ENCODE measurements at places on chromosomes 13 and 19.
A peak's percentile ranks its signal among the peaks of the same experiment; 100 is the strongest.

DNA sequence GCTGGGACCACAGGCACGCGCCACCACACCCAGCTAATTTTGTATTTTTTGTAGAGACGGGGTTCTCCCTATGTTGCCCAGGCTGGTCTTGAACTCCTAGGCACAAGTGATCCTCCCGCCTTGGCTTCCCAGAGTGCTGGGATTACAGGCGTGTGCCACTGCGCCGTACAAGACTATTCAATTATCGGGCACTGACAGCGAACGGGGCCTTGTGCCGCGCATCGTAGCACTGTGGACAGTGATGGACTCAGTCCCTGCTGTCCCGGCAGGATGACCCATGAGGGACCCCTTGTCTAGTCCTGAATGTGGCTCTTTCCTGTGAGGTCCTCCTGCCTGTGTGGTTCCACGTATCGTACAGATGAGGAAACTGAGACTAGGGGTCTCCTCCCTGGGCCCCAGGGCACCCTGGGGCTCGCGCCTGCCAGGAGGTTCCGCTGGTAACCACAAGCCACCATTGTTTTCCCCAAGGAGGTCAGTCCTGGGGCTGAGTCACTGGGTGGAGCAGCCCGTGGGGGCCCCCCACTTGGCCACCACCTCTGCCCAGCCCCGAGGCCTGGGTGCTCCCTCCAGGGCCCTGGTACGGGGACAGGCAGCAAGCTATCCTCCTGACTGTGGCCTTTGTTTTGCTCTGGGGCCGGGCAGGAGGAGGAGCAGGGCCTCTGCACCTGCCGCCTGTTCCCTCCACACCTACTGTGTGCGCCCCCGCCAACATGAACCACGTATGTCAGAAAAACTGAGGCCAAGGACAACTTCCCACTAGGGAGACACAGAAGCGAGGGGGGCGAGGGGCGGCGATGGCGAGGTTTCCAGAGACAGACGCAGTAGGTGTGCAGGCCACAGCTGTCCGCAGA is 2.9 kb upstream of the TCF3 start:
- DNase-seq: no peak

- DNase-seq: no peak
Measured at GRCh38 chr13:110012102-110012739, 225.8 kb upstream of the IRS2 start.

DNA sequence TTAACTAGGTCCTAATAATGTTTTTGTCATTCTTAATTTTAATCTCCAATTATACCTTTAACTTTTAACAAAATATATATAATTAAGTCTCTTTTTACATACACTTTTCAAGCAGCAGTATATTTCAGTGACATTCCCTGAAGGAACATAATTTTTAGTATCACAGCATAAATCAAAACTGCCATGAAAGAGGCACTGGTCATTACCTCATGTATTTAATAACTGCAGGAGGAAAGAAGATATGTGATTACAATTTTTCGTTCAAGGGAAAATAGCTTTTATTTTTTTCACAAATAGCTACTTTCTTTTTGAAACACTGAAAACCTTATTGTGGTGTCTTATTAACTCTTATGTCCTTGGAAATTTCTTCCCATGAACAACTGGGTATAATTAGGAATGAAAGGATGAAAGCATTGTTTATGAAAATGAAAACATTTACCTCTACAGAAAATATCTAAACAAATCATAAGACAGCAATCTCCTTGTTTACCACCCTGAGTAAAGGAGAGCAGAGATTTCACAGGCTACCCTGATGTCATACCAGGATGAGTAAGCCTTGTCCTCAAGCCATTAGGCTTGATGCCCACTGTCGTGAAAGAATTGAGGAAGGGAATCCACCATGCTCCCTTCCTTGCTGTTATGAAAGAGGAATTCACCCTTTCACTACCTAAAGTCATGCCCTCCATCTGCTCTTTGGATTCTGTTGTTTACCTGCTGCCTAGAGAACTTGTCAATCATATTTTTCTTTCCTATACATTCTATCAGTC is 877.2 kb upstream of the PCDH20 start:
- DNase-seq: no peak

- peak; percentile 88 for DNase-seq
Measured at GRCh38 chr19:18373892-18374629, 11.9 kb upstream of the GDF15 start.

- no peak for DNase-seq
Measured at GRCh38 chr19:1674293-1674679, 21.9 kb upstream of the TCF3 start.

DNA sequence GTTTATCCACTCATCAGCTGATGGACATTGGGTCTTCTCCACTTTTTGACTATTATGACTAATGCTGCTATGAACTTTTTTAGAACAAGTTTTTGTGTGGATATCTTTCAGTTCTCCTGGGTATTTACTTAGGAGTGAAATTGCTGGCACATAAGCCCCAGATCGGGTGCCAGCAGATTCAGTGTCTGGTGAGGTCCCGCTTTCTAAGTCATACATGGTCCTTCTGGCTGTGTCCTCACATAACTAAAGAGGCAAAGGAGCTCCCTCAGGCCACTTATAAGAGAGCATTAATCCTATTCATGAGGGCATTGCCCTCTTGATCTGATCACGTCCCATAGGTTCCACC is 600 bp upstream of the ZNF226 start:
- DNase-seq: no peak

DNA sequence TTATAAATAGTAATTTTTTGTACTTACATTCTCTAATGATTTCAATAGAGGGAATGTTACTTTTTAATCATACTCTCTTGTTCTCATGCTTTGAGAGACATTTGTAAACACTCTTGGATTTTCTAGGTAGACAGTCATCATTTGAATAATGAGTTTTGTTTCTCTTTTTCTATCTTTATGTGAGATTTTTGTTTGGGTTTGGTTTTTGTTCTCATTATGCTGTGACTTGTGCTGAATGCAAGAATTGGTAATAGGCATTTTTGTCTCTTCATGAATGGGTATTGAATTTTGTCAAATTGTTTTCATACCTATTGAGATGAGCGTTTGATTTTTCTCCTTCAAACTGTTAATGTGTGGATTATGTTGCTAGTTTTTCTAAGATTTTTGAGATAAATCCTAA is 56.8 kb upstream of the GPR183 start:
- DNase-seq: no peak

- peak; percentile 82 for DNase-seq
Measured at GRCh38 chr13:113209336-113209758, at the start of gene CUL4A. Gene CUL4A (plus strand): TSS chr13:113209613. CDS start chr13:113209628, 15 bp downstream.

- no peak for DNase-seq
Measured at GRCh38 chr13:112991609-112992008, 22.6 kb downstream of the MCF2L start.

GRCh38 chr13:108924541-108924940 is 295.1 kb downstream of the MYO16 start:
- no peak for DNase-seq
